NCI-H510A treated with DMSO at 0.1 percent for 48 hours (cell line): ENCODE measurements at places on chromosomes 2 and 18.

GRCh38 chr2:137202318-137202717 is 437.0 kb downstream of the THSD7B start:
- peak; percentile 62 for DNase-seq

DNA sequence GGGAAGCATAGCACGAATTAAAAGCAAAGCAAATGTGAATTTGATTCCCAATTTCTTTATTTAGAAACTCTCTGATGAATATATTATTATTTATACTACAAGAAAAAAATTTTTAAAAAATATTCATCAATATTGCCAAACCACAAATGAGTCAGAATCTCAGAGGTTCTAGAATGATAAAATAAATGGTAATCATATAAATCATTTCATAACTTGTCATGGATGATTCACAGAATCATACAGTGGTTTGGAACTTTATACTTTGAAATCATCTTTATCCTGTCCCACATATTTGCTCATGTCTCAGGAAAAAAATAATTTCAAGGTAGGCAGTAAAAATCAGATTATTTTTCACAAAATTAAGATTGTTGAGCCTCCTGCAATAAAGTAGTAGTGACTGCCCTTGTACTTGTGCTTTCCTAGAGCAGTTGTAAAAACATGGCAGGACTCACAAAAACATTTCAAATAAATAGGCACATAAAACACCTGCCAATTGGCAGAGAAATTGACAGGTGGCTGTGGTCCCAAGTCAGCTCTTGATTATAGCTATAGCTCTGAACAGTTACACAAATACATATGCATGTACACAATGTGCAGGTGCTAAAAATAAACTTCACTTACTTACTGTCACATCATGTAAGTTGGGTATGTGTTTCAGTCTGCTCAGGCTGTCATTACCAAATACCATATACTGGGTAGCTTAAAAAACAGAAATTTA is 273.9 kb upstream of the SESTD1 start:
- no peak for DNase-seq

- DNase-seq: no peak
Observed at GRCh38 chr2:128492966-128493811, 174.5 kb upstream of the HS6ST1 start.

- DNase-seq: no peak
Observed at GRCh38 chr18:48973731-48974130, 23.0 kb upstream of the SMAD7 start.

- no peak for DNase-seq
Observed at GRCh38 chr2:133194777-133195335, 373.4 kb downstream of the NCKAP5 start.

DNA sequence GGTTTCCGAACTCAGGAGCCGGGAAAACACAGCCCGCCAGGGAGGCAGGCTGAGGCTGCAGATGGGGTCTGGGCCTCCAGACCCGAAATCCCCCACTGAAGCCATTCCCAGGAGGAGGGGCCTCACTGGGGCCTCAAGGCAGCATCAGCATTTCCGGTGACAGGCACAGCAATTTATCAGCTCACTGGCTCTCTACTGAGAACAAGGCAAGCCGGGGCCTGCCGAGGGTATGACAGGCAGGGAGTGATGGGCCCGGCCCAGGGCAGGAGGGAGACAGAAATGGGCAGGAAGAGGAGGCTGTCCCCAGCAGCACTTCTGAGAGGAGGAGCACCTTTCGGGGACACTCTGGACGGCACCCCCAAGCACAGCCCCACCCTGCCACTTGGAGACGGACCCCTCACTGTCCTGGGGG is 12.5 kb downstream of the SDC1 start:
- peak; percentile 80 for DNase-seq

- DNase-seq: no peak
Observed at GRCh38 chr2:235709124-235709813, 215.4 kb downstream of the AGAP1 start.

- no peak for DNase-seq
Observed at GRCh38 chr2:85449214-85449588, 30.7 kb downstream of the SH2D6 start.

GRCh38 chr18:55475916-55476315 is 112.1 kb downstream of the TCF4 start:
- no peak for DNase-seq

DNA sequence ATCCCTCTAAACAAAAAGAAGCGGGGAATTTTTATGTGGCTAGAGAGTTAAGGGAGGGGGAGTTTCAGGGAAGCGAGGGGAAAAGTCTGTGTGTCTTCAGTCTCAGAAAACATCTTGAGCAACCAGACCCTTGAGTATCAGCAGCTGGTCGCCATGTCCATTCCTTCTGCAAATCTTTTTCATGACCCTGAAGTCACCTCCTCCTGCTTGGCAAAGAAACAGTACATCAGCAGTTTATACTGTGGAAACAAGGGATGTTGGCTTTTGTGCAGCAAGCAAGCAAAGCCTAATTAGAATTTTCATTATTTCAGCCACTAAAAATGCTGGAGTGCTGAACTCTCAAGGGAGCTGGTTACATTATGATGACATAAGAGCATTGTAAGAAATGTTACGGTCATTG is 187.4 kb upstream of the SLC8A1 start:
- DNase-seq: no peak
